ENCODE measurements at places on chromosomes 7 and 10.

DNA sequence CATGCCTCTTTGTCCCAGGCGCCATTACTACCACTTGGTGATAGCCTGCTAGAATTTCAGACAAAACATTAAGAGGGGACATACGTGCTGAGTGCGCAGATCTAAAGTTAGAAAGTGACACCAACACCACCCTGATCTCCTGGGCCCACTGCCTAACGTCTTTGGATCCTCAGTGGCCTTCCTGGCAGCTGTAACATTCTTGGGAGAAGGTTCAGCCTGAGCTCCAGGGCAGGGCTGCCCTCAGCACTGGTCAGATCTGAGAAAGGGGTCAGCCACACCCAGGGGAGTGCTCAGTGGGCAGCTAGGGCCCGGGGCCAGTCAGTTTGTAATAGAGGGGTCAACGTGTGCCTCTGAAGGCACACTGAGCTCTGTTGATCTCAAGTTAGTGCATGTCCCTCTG is 48.4 kb downstream of the ZCCHC24 start:
- no peak for DNase-seq

DNA sequence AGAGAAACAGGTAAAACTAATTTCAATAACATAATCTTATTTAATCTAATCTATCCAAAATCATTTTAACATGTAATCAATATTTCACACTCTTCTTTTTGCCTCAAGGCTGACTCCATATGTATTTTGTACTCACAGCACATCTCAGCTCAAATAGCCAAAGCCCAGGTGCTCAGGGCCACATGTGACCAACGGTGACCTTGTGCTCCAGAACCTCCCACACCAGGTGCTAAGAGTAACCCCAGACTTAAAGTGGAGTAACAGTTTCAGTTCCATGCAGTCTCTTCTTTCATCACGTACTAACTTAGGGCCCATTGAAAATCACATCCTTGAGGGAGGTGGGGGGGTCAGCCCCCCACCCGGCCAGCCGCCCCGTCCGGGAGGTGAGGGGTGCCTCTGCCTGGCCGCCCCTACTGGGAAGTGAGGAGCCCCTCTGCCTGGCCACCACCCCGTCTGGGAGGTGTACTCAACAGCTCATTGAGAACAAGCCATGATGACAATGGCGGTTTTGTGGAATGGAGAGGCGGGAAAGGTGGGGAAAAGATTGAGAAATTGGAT is 47.3 kb downstream of the NCAPG2 start:
- no peak for DNase-seq

GRCh38 chr7:77338260-77338659 is 77.9 kb downstream of the GSAP start:
- DNase-seq: no peak

GRCh38 chr10:124285587-124286527 is 132.9 kb downstream of the OAT start:
- no peak for DNase-seq

DNA sequence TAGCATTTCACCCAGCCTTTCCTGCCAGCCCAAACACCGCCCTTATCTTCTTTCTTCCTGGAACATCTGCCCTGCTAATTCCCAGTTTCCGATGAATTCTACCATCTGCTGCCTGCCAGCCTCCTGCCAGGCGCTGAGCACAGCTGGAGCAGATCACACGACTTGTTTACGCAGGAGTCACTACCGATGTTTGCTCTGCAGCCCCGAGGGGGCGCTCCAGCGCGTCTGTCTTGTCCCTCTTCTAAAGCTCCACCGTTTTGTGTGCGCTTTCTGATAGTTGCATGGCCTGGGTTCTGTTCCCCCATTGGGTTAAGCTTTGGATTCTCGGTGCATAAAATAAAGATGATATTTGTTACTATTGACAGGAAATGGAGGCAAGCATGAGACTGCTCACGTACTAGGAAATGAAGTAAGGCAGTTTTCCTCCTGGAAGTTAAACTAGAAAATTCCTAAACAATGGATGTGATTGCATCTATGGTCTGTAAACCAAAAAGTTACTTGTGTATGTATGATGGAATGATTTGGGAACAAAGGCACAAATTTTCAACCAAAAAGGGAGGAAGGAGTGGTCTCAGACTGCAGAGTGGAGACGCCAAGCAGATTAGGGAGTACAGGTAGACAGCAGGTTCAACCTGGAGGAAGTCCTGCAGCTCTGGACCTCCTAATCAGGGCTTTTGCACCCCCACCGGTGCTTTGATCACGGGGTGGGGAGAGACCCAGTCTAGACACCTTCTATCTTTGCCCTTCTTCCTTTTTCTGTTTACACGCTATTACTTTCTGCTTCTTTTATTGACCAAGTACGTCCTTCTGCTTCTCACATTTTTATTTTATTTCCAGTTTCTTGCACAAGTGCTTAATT is 2.2 kb upstream of the RBM17 start:
- peak; percentile 82 for DNase-seq
